ENCODE measurements at places on chromosomes 2 and 18. TPM values are rescaled to one million over a fixed set of nuclear protein-coding genes. Genes with fewer than 3 reads are reported as not detected.

The PDCD1 gene
- not detected for total RNA-seq

The RTP5 gene
- 1.3 TPM for total RNA-seq

The CFC1 gene
- 1.3 TPM for total RNA-seq

- no peak for DNase-seq
Observed at GRCh38 chr2:227472265-227473121, 537 bp downstream of the AGFG1 start.

The GALNT14 gene
- total RNA-seq: 12.2 TPM

DNA sequence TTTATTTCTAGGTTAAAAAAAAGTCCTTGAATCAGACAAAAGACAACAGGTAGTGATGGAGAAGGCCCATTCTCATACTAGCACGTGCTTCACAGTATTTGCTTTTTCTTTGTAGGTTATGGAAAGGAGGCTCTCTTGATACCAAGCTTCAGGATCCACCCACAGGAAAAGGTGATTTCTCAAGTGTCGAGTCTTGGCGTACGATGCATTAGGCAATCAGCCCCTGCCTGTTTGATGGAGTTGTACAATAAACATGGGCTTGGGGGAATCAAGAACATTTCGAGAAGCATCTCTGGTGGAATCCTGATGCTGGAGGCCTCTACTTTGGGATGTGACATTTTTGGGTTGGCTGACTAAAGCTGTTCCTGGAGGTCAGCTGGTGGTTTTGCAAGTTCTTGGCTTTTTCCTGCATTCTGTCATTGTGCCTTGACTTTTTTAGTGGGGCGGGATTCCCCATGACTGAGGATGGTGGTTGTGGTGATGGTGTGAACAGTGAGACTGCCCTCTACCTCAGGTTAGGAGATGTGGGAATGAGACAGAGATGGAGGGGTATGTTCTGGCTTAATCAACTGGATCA lies 231.5 kb upstream of the SPRED2 start:
- DNase-seq: no peak
